ENCODE measurements at places on chromosomes 7 and 10. TPM values are rescaled to one million over a fixed set of nuclear protein-coding genes. Genes with fewer than 3 reads are reported as not detected.

GRCh38 chr7:101934618-101935017 is 117.2 kb downstream of the CUX1 start:
- no peak for DNase-seq

FAM25A gene
- total RNA-seq: not detected

- DNase-seq: peak; percentile 35
Observed at GRCh38 chr10:132645247-132645530, 107.6 kb downstream of the INPP5A start.

DNA sequence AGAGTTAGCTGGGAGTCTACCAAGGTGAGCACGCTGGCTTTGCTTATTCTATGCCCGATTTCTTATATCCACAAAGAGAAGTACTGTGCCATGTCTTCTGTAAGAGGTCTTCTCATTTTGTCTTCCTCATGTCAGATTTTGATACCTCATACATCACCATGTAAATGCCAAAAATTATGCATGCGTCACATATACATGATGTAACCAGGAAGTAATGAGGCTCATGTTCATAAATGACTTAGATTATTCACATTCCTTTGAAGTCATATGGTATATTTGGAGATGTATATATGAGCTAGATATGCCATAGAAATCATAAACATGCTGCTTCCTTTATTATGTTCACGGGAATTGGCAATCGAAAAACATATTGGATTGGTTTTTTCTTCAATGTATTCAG is 97.7 kb upstream of the CELF2 start:
- DNase-seq: no peak

GRCh38 chr10:130358981-130359650 is 222.9 kb downstream of the GLRX3 start:
- peak; percentile 68 for DNase-seq

DNA sequence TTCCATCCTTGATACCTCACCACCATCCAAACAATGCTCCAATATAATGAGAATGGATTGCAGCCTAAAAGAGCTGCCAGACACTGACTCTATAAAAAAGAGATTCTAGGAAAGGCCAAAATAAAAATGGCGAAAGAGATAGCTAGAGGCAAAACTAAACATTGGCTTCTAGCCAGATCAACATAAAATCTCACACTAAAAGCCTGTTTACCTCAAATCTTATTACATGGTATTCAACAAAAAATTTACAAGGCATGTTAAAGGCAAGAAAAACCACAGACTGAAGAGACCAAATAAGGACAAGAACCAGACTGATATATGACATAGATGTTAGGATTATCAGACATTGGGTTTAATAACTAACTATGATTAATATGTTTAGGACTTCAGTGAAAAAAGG is 1127.0 kb downstream of the DNAJB9 start:
- no peak for DNase-seq

DNA sequence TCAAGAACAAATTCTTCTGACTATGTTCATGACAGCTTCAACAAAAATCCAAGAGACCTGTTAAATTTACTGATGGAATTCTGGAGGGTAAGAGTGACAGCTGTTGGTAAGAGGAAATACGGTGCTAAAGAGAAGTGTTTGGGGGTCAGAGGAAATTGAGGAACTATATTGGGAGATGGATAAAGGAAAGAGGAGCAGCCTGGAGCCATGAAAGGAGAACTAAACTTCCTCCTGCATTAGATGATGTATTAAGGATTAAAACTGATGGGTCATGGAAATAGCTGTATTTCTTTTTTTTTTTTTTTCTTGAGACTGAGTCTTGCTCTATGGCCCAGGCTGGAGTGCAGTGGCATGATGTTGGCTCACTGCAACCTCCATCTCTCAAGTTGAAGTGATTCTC is 95.3 kb downstream of the HERPUD2 start:
- no peak for DNase-seq

DNA sequence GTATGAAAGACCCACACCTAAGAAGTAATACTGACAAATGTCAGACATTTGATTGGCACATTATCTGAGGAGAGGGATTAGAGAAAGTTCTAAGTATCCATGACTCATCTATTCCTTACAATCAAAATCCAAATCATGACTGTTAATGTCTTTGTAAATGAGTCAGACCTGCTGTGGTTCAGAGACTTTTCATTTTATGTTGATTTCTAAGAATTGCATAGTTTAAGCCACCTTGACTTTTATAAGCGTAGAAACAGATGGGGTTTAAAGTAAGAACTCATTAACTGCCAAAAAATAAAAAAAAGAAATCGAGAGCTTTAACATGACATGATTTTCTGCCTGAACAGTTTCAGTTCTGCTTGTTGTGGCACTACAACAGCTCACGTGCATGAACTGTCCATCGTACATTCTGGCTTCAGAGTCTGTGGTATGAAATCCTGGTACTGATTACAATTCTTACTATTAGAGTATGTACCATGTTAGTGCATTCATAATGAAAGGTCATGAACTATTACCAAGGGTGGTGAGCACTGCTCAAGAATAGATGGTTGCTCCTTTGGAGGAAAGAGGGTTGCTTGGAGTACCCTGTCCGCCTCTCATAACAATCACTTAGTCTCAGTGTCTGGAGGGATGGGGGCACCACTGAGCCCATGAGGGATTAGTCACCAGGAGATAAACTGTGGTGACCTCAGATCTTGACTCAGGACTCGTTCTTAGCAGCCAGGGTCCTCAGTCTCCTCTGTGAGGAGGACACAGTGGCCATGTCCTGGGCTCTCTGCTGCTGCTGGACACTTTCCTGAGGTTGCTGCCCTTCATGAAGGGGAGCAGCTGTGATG is 42.2 kb downstream of the ACSM6 start:
- no peak for DNase-seq

DNA sequence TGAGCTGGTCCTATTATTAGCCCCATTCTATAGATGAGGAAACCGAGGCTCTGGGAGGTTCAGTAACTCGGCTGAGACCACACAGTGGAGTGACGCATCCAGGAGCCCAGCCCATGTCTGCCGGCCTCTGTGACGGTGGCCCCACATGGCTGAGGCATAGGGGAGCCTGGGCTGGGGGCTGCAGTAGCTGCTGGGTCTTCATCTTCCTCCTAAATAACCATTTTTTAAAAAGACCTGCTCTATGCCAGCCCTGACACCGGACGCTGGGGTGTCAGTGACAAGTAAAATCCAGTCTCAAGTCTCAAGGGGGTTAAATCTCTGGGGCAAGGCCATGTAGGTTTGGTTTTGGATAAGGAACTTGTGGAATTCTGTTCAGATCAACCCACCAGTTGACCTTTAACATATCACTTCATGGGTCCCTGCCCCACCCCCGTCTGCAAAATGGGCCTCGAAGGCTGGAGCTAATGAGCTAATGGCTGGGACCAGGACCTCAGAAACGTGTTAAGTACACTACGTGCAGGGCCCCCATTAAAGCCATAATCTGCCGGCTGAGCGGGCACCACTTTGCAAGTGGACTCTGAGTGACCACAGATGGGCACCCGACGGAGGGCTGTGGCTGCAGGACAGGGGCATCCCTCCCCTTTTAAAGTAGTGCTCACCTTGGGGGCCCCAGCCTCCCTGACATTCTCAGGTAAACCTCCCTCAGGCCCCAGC is 136.5 kb upstream of the UNC5B start:
- DNase-seq: peak; percentile 50

GRCh38 chr7:80721883-80722615 is 83.6 kb downstream of the CD36 start:
- no peak for DNase-seq

TEX47 gene
- total RNA-seq: 0.24 TPM

ATRNL1 gene
- total RNA-seq: 25.8 TPM

DNA sequence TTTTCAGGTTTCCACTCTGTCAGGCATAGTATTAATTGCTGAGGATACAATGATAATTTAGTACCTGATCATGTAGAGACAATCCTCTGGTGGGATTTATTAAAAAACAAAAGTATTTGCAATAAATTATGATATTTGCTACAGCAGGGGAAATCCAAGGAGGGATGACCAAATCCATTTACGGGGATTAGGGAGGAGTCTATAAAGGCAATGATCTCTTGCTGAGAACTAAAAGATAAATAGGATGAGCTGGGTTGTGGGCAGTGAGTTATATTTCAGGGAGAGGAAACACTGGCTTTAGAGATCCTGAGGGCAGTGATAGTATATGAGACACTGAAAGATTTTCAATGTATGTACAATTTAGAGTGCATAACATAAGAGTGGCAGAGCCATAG is 305.5 kb downstream of the GPR37 start:
- no peak for DNase-seq

DNA sequence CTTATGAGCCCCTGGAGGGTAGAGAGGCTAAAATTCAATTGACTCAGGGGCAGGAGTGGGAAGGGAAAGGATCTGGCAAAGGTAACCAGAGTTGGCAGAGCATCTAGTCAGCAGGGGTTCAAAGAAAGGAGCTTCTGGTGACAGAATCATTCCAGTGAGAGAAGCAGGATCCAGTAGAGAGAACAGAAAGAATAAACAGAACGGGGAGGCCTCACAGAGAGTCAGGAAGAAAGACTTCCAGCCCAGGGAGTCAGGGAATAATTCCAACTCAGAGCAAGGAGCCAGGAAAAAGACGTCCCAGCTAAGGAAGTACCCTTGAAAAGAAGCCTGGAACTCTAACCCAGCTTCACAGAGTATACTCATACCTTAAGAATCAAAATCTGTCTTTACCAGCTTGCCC is 66.6 kb upstream of the CPXM2 start:
- DNase-seq: no peak

LIPM gene
- total RNA-seq: not detected

DNA sequence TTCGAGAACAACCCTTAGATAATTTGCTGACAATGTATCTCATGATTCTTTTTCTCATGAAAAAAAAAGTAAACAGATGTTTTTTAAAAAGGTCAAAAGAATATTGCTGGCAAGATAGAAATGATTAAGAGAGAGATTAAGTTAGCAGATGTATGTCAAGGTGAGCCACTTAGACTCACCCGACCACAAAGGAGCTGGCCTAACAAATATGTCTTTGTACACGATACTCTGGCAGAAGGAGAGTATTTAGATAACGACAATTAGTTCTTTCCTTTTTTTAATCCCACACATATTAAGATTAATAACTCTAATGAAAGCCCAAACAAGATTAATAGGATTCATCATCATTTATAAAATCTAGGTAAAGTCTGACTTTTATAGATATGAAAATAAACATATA is 156.7 kb downstream of the RAPGEF5 start:
- no peak for DNase-seq

ANKRD61 gene
- total RNA-seq: not detected

SPDYE1 gene
- 0.13 TPM for total RNA-seq

GSTO2 gene
- 0.67 TPM for total RNA-seq

DNA sequence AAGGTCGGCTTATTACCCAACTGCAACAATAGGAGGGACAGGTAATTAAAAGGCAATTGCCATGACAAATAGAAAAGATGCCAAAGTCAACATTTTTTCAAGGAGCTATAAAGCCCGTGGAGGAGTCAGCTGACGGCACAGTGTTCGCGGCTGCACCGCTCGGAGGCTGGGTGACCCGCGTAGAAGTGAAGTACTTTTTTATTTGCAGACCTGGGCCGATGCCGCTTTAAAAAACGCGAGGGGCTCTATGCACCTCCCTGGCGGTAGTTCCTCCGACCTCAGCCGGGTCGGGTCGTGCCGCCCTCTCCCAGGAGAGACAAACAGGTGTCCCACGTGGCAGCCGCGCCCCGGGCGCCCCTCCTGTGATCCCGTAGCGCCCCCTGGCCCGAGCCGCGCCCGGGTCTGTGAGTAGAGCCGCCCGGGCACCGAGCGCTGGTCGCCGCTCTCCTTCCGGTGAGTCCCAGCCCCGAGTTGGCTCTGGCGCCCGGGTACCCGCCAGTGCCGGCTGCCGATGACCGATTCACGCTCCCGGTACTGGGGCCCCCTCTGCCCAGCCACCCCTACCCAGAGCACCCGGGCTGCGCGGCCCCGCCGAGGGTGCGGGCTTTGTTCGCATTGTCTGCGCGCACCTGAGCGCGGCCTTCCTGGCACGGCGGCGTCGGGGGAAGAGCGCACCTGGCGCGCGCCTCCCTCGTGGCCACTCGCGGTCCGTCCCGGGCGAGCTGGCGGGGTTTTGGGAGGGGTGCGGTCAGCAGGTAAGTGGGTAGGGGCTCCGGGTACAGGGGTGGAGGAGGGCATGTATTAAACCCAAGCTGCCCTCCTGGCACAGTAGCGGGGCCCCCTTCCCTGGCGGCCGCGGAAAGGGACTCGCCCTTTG is at the start of gene VWA2:
Gene VWA2, plus strand, starts transcription at position 138 of the 877 bp plus-strand sequence. CDS start 9,460 bp downstream, outside the sequence.
- no peak for DNase-seq

DNA sequence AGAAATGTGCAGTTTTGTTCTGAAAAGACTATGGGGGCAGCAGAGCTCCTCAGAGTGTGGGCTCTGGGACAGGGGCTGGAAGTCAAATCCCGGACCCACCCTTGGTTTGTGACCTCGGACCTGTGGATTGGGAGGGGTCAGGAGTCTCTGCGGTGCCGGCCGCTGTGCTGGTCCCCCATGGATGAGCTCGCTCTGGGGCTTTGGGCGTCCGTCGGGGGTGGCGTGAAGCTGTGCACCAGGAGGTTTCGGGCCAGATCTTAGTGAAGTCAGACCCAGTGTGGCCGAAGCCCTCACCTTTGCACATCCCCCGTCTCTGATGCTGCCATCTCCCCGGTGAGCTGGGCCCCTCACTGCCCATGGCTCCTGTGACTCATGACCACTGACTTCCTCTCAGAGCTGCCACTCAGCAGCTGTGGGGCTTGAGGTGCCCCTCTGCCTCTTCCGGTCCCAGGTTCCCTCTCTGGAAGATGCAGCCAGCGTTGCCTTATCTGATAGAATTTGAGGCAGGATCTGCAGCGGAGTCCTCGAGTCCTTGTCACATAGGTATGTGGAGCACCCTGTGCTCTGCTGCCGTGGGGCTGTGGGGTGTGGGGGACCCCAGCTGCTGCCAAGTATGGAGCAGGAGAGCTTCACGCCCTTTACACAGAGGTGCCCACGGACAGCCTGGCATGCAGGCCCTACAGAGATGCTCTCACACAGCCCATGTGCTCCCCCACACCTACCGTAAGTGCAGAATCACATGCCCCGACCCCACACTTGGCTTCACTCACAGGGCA is 11.4 kb upstream of the SCART1 start:
- DNase-seq: peak; percentile 75

DNA sequence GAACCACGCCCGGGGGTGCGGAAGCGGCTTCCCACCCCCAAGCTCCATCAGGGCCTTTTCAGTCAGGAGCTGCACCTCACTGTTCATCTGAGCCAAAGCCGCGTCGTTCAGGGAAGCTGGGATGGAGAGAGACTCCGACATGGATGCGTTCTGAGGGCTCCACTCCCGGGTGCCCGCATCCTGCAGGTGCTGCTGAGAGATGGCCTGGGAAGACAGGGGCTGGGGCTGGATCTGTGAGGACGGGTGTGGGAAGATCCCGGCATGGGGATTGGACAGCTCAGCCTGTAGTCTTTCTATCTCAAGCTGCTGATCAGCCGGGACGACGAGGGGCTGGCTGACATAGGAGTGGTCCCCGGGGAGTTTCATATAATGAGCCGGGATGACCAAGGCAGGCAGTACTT is 45.0 kb upstream of the NMT2 start:
- DNase-seq: no peak

GRCh38 chr10:4061441-4061951 is 276.5 kb upstream of the KLF6 start:
- no peak for DNase-seq
